ENCODE measurements at places on chromosomes 2 and 18.

- no peak for DNase-seq
Observed at GRCh38 chr2:158174495-158174894, 72.8 kb downstream of the UPP2 start.

DNA sequence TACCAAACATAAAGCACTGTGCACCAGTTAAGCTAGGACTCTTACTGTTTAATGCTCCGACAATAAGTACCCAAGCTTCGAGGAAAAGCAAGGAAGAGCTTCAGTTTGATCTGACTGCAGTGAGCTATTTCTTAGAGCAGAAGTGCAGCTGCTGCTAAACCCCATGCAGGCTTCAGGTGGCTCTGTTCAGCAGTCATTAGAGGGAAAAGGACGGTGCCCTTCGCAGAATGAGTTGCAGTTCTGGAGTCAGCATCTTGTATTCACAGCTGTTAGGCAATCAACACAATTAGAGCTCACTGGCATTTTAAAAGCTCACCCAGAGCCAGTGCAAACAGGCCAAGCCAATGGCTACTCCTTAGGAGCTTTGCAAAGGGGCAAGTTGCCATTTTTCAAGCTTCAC lies 1.5 kb upstream of the CERKL start:
- no peak for DNase-seq

DNA sequence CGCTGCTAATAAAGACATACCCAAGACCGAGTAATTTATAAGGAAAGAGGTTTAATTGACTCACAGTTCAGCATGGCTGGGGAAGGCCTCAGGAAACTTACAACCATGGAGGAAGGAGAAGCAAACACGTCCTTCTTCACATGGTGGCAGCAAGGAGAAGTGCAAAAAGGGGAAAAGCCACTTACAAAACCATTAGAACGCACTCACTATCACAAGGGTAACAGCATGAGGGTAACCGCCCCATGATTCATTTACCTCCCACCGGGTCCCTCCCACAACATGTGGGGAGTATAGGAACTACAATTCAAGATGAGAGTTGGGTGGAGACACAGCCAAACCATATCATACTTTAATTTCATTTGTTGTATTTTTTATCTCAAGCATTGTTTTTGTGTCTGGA lies 67.5 kb downstream of the ATP9B start:
- no peak for DNase-seq

- DNase-seq, result no peak
Observed at GRCh38 chr2:230901006-230901405, 24.0 kb downstream of the GPR55 start.

DNA sequence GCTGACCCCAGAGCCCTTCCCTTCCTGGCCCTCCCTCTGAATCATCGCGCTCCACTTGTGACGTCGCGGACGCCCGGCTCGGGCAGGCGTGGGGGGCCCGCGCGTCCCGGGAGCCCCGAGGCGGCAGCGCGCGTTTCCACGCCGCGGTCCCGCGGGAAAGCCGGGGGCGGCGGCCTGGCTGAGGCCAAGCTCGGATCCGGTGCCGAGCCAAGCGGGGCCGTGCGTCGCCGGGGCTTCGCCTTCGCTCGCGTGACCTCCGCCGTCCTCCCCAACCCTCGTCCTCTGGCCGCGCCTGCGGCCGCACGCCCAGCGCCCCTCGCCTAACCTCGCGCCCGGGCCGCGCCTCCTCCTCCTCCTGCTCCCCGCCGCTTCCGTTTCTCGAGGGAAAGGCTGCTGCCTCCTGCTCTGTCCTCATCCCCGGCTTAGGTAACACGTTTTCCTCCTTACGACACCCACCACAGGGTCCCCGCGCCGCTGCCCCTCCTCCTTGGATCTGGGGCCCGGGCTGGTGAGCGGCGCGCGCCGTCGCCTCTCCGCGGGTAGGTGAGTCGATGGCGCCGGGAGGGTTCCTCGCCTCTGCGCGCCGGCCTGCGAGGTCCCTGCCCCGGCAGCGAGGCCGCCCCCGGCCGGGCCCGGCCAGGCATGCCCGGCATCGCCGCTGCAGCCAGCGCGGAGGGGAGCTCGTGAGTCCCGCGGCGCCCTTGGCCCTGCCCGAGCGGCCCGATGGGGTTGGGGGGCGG lies at the start of gene INPP1:
Gene INPP1, plus strand, starts transcription at position 54 of the 740 bp plus-strand sequence. CDS start 16,514 bp downstream, outside the sequence.
- DNase-seq, result no peak

GRCh38 chr2:220460257-220460985 lies 833.0 kb downstream of the SLC4A3 start:
- DNase-seq, result no peak

GRCh38 chr18:50159654-50160046 lies 35.3 kb downstream of the MYO5B start:
- no peak for DNase-seq

DNA sequence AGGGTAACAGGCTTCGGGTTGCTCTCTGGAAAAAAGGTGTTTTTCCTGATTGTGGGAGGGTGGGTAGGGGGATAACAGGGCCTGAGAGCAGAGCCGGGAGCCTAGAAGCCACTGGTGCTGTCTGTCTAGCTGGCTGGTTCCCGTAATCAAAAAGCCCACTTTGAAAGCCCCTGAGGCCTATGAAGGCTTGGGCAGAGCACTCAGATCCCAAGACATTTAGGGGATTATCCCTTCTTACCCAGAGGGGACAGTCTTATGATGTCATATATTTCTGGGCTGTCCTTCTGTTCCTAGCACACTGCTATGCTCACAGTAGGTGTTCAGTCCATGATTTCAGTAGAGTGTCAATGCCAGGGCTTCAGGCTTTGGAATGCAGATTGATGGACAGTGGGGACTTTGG lies 45.1 kb downstream of the CELF4 start:
- no peak for DNase-seq

DNA sequence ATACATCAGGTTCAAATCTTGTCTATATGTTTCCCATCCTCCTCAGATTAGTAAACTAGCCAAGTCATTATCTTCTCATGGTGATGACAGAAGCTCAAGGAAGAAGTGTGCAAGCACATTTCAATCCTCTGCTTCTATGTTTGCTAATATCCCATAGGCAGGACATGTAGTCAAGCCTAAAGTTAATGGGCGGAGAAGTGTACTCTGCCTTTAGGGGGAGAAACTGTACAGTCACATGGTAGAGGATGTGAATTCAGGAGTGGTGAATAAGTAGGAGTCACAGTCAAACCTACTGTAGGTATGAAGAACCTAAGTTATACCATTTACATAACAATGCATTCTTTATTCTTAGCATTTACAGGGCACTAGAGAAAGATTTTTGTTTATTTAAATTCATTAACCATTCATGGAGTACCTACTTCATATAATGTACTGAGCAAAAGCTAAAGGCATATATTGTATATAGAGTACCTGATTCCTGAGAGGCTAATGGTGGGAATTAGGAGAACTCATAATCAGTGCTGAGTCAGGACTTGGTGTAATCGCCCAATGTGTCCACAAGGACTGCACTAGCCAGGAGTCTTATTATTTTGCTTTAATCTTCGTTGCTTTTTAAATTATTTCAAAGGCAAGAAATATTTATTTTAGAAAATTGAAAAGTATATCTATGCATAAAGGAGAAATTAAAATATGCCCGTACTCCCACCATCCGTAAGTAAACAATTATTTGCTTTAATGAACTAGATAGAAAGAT lies 394.3 kb upstream of the ETAA1 start:
- no peak for DNase-seq

GRCh38 chr2:49004036-49004626 lies 150.2 kb downstream of the FSHR start:
- DNase-seq, result no peak

GRCh38 chr2:30305235-30305634 lies 73.9 kb downstream of the LBH start:
- DNase-seq, result no peak

- no peak for DNase-seq
Observed at GRCh38 chr2:240296476-240297255, 138.8 kb upstream of the GPC1 start.

- DNase-seq, result no peak
Observed at GRCh38 chr18:2856547-2857170, 9.9 kb downstream of the EMILIN2 start.

DNA sequence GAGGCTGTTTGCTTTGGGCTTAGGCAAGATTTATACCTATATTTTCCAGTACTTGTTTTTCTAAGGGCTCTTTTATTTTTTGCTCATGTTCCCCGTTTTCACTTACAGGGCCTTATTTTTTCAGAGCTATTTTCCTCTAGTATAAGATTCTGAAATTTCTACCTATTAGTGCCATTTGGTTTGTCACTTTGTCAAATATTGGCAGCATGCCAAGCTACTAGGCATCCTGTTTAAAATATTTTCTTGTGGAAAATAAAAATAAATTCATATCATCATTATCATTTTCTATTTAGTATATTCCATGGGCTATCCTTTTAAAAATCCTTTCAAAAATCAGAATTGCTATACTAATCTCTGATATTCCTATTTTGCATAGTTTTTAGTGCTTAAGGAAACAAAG lies 64.8 kb upstream of the CHST9 start:
- no peak for DNase-seq

- no peak for DNase-seq
Observed at GRCh38 chr2:104863468-104864279, 9.8 kb downstream of the POU3F3 start.

DNA sequence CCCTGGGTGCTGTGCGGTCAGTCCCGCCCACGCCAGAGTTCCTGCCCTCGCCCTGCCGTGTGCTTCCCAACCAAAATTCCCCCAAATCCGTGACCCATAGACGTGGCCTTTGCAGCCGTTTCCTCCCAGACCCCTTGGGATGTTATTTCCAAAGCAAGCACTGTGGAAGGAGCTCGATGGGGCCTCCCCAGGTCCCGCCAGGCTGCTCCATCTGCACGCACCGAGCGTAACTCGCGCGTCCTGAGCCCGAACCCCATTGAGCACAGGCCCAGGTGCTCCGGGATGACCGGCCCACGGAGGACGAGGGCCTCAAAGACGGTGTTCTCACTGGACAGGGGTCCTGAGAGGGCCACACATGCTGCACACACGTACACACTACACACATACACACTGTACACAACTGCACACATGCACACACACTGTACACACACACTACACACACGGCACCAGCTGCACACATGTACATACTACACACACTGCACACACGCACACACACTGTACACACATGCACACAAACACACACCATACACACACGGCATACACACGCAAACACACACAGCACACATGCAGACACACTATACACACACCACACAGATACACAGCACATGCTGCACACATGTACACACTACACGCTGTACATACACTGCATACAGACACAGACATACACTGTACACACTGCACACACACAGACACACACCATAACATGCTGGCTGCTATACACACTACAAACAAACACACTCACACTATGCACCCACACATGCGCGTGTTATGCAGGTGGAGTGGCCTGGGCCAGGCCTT lies 431.2 kb upstream of the SALL3 start:
- no peak for DNase-seq

GRCh38 chr2:20667151-20667530 lies 197 bp downstream of the GDF7 start:
- no peak for DNase-seq

DNA sequence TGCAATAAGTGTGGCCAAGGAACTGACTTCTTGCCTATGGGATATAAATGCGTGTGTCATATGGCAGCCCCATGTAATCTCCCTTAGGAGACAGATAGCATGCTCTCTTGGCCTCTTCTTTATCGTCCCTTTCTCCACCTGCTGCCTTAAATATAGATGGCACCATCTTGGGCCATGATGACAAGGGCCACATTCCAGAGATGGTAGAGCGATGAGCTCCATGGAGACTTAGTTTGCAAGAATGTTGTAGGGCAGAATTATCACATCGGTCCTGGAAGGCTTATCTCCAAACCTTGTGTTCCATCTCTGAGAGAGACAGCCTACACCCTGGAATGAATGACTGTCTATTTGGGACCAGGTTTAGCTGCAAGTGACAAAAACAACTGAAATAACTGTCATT lies 536.7 kb downstream of the TNS1 start:
- no peak for DNase-seq
